ENCODE measurements at places on chromosomes 2 and 18.

DNA sequence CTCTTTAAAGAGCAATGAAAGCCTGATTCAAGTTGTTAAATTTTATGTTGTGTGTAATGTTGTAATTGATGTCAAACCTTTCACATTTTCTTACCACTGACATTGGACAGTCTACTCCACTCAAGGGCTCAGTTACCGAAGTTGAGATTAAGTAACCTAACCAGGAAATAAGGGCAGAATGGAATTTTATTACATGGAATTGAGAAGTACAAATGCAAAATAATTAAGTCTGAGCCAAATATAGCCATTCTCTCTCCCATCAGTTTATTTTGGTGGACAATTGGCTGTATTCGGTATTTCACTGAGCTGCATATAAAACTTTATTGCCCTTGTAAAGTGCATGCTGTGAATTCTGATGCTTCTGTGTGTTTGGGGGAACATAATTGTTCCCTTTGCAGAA, 231.5 kb downstream of the TTC32 start:
- no peak for DNase-seq

DNA sequence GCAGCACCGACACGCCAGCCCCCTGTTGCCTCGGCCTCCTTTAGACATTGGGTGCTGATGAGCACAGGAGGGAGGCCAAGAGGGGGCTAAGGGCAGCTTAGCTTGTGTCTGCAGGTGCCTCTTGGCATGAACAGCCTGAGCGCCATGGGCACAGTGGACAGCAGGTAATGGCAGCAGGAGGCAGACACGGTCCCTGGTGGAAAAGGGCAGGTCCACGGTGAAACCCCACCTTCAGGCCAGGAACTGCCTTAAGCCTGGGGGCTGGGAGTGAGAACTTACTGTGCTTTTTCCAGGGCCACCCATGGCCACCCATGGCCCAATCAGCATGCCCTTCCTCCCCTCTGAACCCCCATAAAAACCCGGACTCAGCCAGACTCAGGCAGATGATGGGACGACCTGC, 633.4 kb upstream of the TMEFF2 start:
- no peak for DNase-seq

DNA sequence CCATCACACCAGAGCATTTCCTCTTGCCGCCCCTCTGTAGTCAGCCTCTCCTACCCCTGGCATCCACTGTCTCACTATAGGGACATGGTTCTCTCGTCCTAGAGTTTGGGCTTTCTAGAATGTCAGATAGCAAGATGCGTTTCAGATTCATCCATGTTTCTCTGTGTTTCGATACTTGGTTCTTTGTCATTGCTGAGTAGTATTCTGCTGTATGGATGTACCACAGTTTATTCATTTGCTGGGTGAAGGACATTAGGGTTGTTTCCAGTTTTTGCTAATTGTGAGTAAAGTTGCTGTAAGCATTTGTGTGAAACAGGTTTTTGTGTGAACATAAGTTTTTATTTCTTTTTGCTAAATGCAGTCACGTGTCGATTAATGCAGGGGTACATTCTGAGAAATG, 3.8 kb downstream of the ZNF532 start:
- no peak for DNase-seq

GRCh38 chr2:138107288-138107687, 143.0 kb downstream of the HNMT start:
- DNase-seq = no peak

- DNase-seq = no peak
These were observed 350.9 kb upstream of the CDH20 start for GRCh38 chr18:60982329-60982695.

- no peak for DNase-seq
These were observed 27.4 kb upstream of the MBOAT2 start for GRCh38 chr2:9030841-9031240.

DNA sequence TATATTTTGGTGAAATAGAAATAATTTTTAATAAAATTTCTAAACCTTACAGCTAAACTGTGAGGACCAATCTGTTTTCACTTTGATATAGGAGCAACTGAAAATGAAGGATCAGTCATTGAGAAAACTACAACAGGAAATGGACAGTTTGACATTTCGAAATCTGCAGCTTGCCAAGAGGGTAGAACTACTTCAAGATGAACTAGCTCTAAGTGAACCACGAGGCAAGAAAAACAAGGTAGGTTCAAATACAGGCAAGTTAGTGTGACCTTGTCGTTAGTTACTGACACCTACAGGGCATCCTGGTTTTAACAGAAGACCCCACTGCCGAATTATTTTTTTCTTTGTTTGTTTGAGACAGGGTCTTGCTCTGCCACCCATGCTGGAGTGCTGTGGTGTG, 75.5 kb upstream of the STON1 start:
- no peak for DNase-seq

DNA sequence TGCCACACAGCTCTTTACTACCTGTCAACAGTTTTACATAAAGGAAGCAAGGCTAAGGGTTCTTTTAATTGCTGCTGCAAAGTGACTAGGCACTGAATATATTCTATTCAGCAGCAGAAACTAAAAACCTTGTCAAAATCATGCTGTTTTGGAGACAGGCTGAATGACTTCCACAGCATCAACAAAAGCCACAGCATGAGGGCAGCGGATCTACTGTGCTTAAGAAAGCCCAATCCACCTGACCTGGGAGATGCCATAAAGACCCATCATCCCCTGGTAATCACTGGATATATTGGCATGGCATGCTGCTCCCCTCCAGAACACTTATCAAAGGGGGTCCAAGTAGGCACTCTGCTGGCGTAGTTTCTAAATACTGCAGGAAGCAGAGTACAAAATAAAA, 715.1 kb upstream of the SLC8A1 start:
- no peak for DNase-seq

- no peak for DNase-seq
These were observed 3.5 kb downstream of the NDUFA10 start for GRCh38 chr2:240021488-240022104.

DNA sequence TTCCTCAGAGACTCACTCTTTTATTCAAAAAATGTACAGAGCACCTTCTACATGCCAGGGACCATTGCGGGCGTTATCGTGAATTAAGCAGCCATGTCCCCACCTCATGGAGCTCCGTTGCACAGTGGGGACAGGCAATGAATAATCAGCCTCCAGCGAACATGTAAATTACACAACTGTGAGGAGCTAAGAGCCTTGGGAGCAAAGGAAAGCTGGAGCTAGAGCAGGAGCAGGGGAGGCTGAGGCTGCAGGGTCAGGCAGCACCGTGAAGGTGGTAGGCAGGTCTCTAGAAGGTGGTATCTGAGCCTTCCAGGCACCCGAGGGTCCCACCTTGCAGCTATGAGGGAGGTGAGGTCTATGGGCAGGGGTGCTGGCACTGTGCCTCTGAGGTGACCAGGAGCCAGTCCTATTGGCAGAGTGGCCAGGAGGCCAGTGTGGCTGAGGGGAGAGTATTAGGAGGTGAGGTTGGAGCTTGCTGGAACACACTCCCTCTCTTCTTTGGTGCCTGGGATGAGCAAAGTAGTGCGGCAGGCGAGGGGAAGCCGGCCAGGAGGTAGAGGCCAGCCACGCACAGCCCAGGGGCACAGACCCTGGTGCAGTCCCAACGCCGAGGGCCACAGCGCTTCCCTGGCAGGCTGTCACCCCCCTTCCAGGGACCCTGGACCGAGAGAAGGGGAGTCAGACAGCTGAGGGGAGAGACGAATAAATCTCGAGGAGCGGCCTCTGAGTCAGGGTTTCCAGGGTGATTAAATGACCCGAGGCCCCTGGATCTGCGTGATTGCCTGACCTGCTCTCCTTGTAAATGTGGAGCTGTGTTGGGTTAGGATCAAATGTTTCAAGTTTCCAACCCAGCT, 167.3 kb downstream of the SEPTIN10 start:
- no peak for DNase-seq

GRCh38 chr2:121855510-121855909, 100.1 kb downstream of the TSN start:
- DNase-seq = no peak

GRCh38 chr2:164068063-164068462, 332.3 kb upstream of the FIGN start:
- no peak for DNase-seq

DNA sequence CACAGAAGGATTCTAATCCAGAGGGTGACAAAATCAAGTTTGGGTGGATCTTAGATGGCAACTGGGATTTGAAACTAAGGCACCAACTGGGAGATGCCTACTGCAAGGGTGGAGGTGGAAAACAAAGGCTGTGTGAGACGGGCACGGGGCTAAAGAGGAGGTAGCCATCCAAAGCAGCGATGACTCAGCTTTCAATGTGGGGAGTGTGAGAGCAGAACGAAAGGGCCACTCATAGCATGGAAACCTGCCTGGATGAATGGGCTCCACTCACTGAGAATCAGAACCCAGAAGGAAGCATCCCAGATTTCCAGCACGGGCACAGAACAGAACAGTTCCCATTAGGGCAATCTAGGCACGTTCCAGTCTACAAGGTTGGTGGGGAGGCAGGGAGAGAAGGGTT, 159.5 kb downstream of the COL4A4 start:
- DNase-seq = no peak

DNA sequence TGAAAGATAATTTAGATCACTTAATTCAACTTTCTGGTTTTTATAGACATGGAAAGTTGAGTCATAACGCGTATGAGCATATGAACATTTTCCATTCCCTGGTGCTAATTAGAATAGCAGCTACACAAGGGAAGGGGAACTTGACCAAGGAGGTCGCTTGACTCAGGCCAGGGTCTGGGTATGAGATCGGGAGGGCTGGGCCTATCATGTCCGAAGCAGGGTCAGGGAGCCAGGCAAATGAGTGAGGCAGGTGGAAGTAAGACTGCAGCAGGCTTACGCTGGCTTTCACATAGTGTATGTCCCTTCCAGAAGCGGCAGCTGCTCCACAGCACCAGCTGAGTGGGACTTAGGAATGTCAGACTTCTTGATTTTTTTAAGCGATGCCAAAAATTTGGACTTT, 14.7 kb downstream of the RALB start:
- DNase-seq = no peak

- DNase-seq = no peak
These were observed 10.0 kb downstream of the RNF144A start for GRCh38 chr2:6927186-6927585.

- no peak for DNase-seq
These were observed 912.8 kb downstream of the NRXN1 start for GRCh38 chr2:50118905-50119702.

- DNase-seq = no peak
These were observed 203.0 kb downstream of the SOCS6 start for GRCh38 chr18:70491734-70492348.

DNA sequence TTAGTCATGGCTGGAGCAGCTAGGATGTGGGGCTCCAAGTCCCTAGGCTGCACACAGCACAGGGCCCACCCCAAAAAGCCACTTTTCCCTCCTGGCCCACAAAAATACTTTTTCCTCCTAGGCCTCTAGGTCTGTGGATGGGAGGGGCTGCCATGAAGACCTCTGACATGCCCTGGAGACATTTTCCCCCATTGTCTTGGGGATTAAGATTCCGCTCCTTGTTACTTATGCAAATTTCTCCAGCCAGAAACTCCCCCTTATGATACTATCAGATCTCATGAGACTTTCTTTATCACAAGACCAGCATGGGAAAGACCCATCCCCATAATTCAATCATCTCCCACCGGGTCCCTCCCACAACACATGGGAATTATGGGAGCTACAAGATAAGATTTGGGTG, 125.9 kb downstream of the ESCO1 start:
- no peak for DNase-seq

DNA sequence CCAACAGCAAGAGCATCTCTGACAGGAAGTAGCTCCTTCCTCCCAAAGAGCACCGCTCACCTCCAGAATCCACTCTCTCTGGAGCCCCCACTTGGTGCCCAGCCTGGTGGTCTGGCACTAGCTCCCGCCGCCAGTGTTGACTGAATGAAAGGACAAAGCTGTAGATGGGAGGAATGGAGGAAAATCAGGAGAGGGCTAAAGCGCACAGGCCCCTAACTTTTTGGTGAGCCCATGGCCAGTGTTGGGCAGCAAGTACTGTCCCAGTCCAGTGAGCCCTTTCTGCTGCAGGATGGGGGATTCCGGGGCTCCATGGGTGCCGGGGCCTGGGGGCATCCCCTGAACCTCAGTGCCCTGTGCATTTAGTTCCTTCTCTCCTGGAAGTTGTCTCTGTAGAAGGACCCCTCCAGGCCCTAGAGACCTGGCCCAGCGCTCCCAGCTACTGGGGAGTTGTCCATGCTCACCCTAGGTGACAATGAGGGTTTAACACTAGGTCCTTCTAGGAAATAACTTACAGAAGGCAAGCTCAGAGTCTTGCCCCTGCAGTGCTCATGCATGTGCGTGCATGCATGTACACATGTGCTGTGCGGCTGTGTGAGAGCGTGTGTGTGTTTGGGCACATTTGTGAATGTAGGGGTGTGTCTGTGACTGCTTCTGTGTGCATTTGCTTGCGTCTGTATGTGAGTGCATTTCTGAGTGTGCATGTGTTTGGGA, 33.6 kb downstream of the GLI2 start:
- no peak for DNase-seq

- no peak for DNase-seq
These were observed 19.5 kb upstream of the DTNB start for GRCh38 chr2:25692737-25693445.

- no peak for DNase-seq
These were observed 96.3 kb downstream of the NOL4 start for GRCh38 chr18:34128436-34128835.

DNA sequence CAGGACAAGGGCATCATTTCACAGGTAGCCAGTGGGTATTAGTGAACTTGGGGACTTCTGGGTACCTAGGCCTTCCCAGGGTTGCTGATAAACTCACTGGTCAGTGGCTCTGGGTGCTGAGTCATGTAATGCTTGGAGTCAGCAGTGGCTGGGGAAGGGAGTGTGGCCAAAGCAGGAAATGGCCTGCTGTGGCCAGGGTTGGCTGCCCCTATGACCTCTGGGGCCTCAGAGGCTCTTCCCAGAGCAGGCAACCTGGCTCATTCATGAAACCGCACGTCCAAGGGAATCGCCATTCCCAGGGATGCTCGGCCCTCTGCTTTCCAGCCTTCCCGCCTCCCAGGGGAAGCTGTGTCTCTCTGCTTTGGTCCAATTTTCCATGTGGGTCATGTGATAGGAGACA, 294.9 kb downstream of the DYSF start:
- no peak for DNase-seq

DNA sequence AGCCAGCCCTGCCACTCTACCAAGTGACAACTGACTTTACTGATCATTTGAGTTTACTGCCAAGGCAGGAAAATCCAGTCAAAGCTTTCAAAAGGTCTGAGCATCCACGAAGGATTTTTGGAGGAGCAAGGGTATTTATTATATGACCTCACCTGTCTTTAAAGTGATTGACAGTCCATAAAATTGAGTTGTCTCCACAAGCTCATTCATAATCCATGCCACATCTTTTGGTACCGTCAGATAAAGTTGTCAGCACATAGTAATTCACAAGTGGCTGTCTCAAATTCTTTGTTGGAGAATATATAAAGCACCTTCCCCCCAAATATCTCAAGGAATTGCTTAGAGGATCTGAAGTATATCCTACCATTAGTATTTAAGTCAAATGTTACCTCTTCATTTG, 240.5 kb downstream of the METTL4 start:
- DNase-seq = no peak

GRCh38 chr2:102159295-102159694, 16.7 kb downstream of the IL1R1 start:
- no peak for DNase-seq

Measured in T-helper 1 cell (primary cell).